Adipocyte (in vitro differentiated cells): ENCODE measurements at places on chromosomes 1 and 21.
A peak's percentile ranks its signal among the peaks of the same experiment; 100 is the strongest.

DNA sequence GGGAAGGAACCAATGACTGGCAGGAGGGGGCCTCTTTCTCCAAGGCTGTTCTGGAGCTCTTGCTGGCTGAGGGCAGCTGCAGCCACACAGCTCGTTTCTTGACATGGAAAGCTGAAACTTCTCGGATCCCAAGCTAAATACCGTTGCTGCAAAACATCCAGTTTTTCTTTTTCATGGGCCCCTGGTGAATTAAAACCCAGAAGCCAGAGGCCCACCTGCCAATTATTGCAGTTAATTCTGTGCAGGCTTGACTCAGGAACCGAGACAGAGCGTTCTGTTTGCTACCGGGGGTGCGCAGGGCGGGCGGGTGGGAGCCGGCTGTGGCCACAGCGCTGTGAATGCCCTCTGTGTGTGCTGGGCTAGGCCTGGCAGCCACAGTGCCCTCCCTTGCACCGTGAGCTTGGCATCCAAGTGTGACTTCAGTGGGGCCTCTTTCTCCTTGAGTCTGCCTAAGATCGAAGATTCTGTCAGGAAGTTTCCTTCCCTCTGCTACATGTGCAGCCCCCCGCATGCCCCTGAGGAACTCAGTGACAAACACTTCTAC, 19.9 kb upstream of the KCNE2 start:
- DNase-seq, result no peak

DNA sequence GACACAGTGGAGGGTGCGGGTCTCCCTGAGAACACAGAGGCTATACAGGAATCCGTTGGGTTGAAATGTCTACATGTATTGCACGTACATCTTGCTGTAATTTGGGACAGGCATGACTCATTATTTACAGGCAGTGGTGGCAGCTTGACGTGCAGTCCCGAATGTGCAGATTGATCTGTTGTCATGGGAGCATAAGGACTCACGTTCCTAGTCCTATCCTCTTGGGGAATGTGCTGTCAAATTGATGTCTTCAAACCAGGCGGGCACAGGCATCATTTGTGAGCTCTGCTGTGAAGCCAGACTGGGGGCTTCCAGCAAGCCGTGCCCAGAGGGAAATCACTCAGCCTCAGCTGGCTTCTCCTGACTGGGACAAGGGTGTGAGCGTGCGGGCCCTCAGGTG, 40.5 kb downstream of the S100B start:
- no peak for DNase-seq

DNA sequence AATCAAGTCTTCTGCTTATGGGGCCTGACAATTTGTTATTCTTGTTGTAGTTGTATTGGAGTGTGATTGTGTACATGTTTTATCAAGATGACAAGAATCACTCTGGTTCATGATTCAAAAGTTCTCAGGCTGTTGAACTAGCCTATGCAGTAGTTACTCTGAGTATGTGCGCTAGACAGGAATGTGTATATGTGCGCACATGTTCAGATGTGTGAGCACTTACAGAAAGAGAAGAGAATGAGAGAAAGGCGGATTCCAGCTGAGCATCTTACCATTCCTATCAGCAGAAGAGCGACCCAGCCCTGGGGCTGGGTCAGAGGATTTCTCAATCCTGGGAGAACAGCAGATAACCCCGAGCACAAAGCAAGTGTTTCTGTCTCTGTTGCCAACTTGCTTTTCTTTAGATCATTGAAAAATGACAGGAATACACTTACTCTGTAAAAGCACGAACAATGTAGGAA, 110.8 kb upstream of the HOOK1 start:
- DNase-seq, result no peak

GRCh38 chr1:21066356-21067012, 110.2 kb downstream of the EIF4G3 start:
- no peak for DNase-seq

DNA sequence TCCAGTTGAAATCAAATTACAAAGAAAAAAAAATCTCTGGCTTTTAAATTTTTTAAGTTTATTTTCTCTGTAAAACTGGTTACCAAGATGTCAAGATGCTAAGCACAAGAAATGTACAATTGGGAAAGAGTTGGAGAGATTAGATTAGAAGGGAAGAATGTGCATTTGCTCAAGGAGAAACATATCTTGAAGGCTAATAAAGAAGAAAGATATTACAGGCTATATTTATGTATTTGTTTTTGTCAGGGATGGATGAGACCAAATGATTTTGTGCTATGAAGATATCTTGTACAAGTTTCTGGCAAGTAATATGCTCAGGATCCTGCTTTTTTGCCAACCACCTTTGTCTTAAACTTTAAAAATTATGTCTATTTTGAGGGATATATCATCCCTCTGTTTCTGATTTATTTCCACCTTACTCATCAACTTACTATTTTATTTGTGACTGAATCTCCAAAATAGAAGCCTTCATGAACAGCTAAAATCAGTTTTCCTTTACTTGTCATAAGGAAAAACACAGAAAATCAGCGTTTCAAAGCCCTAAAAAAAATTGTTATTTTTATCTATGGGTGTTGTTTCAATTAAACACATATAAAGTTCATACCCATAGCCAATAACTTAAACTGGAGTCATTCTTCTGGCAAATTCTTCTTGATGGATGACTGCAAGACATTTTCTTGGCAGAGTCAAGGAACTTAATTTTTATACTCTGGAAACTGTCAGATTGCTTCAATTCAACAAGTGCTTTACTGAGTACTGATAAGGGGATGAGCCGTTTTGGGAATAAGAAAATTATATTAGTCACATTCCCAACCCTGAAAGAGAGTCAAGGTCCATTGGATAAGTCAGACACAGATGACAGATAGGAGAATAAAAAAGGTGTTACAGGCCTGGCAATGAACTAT, 141.8 kb downstream of the CTH start:
- DNase-seq, result no peak

- DNase-seq, result no peak
Measured at GRCh38 chr1:89382479-89382878, 18.6 kb downstream of the GBP6 start.

GRCh38 chr21:46092026-46092764, 5.7 kb upstream of the COL6A2 start:
- DNase-seq, result peak; percentile 97

- DNase-seq, result no peak
Measured at GRCh38 chr1:109634771-109635750, 15.4 kb downstream of the AMPD2 start.
